ENCODE measurements at places on chromosomes 1 and 21. TPM values are rescaled to one million over a fixed set of nuclear protein-coding genes. Genes with fewer than 3 reads are reported as not detected.
A peak's percentile ranks its signal among the peaks of the same experiment; 100 is the strongest.

Gene E2F2
- 1.1 TPM for total RNA-seq

DNA sequence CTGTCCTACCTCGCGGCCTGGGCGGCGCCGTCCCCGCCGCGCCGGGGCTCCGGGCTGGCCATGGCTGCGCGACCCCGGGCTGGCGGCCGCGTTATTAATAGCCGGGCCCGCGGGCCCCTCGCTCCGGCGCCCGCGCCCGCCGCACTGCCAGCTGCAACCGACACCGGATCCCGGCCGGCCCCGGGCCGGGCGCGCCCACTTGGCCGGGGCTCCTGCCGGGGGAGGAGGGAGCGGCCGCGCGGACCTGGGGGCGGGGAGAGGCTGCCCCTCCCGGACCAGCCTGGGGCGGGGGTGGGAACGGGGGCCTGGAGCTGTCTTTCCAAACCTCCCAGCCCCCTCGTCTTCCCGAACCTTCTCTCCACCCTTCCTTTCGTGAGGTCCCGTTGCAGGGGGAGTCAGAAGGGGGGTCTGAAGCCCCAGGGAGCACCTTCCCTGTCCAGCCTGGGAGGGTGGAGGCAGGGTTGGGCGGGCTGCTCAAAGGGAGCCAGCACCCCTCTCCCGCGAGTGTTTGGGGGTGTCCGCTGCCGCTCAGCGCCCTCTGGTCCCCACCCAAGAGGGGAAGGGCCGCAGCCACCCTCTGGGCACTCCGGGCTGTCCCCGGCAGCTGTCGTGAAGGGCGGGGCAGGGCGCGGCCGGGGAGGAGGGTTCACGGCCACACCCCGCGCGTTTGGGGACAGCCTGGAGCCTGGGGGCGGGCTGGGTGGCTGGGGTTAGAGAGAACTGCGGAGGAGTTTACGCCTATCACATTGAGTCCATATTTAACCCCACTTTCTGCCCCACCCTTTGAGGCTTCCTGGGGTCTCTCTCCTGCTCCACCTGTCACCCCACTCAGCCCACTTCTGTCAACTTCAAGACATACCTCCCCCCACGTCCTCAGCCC lies at the start of gene SYNC:
TSS of gene SYNC (minus strand) at position 172 of the 880 bp plus-strand sequence. CDS start at position 62, 110 bp downstream.
- H3K27me3 ChIP-seq = no peaks in the 10 kb centered on the region
- H3K4me3 ChIP-seq = peak within 1 kb of the TSS; percentile 81

GRCh38 chr21:29669416-29669815 lies 270.4 kb downstream of the GRIK1 start:
- H3K36me3 ChIP-seq = no peaks in the 10 kb centered on the region
- H3K27ac ChIP-seq = no peak overlapping the region
- no peak for DNase-seq
- H3K4me3 ChIP-seq = no peak overlapping the region

DNA sequence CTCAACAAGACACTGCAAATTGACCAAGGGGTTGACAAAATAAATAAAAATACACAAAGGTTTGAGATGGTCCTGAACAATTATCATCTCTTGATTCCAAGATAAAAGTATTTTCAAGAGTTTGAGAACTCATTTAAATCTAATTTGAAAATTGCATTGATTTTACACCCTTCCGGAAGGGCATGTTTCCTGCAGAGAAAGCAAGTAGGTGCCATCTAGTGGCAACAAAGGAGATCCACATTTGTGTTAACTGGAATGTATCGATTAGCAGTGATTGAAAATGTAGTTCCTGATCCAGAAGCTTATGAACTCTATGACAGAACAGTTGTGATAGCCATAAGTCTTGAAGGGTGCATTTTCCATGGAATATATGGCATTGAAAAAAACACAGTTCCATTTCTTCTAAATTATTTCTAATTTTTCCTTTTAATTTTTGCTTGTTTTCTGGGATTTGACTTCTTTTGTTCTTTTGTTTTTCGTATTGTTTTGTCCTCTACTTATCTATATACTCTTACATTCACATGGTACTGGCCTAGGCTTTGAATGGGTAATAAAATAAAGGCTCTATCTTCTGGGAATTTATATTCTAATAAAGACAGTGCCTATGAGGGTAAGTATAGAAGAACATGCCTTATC lies 143.7 kb downstream of the DNM3 start:
- no peaks in the 10 kb centered on the region for H3K27me3 ChIP-seq
- no peaks in the 10 kb centered on the region for H3K4me1 ChIP-seq
- H3K27ac ChIP-seq = no peak overlapping the region
- H3K36me3 ChIP-seq = peaks cover 11% of the 10 kb centered on the region

Gene SH2D2A
- total RNA-seq = 3.5 TPM

Gene TRIM46
- 0.35 TPM for total RNA-seq

Gene KLHL21
- total RNA-seq = 22.6 TPM

Gene BNIPL
- total RNA-seq = 8.2 TPM

Gene PLXNA2
- 83.9 TPM for total RNA-seq

DNA sequence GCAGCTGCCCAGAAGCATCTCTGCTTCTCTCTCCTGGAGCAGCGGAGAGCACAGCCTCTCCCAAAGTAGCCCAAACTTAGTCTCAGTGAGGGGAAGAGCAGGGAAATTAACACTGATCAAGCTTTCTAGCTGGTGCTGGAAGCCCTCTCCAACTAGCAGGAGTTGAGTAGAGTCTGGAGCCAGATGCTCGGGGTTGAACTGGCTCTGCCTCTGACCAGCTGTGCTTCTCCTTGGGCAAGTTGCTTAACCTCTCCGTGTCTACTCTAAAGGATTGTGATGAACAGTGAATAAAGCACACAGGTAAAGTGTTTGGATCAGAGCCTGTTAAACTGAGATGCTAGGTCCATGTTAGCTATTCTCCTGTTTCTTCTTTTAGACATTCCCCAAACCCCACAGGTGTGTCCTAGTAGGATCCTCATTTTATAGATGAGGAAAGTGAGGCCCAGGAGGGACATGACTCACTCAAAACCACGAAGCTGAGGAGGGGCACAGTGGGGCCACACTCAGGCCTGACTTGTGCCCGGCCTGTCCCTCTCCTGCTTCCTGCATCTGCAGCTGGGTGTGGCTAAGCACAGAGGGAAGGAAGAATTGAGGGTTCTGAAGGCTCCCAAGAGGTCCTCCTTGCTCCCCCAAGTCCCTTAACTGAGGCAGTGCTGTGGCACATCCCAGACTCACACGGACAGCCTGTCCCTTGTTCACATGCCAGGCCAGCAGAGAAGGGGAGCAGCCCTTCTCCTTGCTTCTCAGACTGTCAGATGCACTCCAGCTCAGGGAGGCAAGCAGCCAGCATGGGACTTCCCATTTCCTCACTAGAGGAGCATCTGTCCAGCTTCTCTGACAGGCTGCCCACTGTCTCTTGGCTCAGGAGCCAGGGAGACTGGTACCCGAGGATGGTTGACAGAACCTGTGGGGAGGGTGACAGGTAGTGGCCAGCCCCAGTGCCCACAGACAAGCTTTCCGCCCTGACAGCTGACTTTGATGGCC lies 152.0 kb upstream of the IGSF21 start:
- no peak overlapping the region for H3K4me3 ChIP-seq
- H3K27ac ChIP-seq = no peak overlapping the region
- no peaks in the 10 kb centered on the region for H3K4me1 ChIP-seq
- H3K36me3 ChIP-seq = no peaks in the 10 kb centered on the region
- H3K27me3 ChIP-seq = peaks cover 23% of the 10 kb centered on the region

DNA sequence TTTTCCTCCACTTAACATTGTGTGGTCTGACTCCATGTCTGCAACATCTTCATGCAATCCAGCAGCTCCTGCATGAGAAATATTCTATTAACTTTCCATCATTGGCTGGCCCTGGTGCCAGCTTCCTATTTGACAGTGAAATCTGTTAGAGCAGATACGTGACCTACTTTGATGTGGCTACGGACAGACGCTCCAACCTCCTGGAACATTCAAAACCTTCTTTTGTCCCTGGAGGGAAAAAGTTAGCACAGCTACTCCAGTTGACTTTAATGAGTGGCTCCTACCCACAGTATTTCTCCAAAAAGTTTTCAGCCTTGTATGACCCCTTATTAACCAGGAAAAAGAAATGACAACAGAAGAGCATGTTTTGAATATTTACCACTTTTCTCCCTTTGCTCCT lies 22.0 kb downstream of the PRAMEF20 start:
- no peak for DNase-seq
- H3K36me3 ChIP-seq = no peaks in the 10 kb centered on the region
- H3K27ac ChIP-seq = no peak overlapping the region
- no peaks in the 10 kb centered on the region for H3K4me1 ChIP-seq
- no peaks in the 10 kb centered on the region for H3K27me3 ChIP-seq

DNA sequence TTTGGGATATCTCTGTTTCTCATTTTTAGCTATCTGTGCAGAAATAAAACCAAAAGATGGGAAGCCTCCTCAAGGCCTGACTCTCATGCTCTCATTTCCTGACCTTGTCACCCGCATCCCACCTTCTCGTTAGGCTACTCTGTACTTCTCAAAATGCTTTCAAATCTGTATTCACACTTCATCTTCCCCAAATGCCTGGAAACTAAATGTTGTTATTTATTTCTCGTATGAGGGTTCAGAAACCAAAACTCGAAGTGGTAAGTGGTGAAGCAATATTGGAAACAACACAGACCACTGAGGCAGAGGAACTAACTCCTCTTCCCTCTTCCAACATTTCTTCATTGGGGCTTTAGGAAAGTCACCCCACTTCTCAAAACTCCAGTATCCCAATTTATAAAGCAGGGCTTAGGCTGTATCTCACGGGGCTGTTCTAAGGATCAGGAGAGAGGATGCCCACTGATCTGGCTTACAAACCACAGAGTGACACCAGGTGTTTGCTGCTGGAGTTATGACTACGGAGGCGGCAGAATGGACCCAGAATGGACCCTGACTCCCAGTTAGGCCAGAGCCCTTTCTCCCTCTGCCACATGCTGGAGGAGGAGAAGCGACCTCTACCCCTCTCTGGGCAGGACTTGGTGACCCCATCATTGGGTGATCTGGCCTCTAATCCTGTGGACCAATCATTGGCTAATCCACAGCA lies 3.5 kb downstream of the SLAMF7 start:
- no peaks in the 10 kb centered on the region for H3K27me3 ChIP-seq
- H3K4me1 ChIP-seq = no peaks in the 10 kb centered on the region
- no peak overlapping the region for H3K4me3 ChIP-seq
- H3K27ac ChIP-seq = no peak overlapping the region
- DNase-seq = no peak

- no peak for DNase-seq
- no peak overlapping the region for H3K27ac ChIP-seq
- no peaks in the 10 kb centered on the region for H3K36me3 ChIP-seq
- no peaks in the 10 kb centered on the region for H3K27me3 ChIP-seq
- H3K4me3 ChIP-seq = no peak overlapping the region
- peaks cover 11% of the 10 kb centered on the region for H3K4me1 ChIP-seq
Observed at GRCh38 chr1:183780159-183780558, 24.8 kb upstream of the RGL1 start.

DNA sequence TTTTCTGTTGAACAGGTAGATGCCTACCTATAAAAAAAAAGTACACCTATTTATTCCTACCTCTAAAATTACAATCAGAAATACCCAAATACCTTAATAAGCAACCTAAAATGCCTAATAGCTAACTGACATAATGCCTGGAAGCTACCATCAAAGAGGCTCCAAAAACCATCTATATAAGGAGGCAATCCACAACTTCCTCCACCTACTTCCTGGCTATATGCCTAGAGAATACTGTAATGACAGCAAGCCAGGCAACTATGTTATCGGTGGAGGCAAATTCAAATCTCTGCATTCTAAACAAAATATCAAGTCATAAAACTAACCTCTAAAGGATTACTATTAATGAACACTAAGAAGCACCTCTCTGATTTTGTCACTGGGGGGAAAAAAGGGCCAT lies 10.1 kb downstream of the ZNF644 start:
- H3K27me3 ChIP-seq = no peaks in the 10 kb centered on the region
- H3K27ac ChIP-seq = no peak overlapping the region
- H3K36me3 ChIP-seq = no peaks in the 10 kb centered on the region

GRCh38 chr1:24364605-24364974 lies 45.4 kb downstream of the GRHL3 start:
- peaks cover 15% of the 10 kb centered on the region for H3K4me1 ChIP-seq
- peaks cover 7% of the 10 kb centered on the region for H3K36me3 ChIP-seq
- H3K27me3 ChIP-seq = no peaks in the 10 kb centered on the region
- no peak overlapping the region for H3K4me3 ChIP-seq

DNA sequence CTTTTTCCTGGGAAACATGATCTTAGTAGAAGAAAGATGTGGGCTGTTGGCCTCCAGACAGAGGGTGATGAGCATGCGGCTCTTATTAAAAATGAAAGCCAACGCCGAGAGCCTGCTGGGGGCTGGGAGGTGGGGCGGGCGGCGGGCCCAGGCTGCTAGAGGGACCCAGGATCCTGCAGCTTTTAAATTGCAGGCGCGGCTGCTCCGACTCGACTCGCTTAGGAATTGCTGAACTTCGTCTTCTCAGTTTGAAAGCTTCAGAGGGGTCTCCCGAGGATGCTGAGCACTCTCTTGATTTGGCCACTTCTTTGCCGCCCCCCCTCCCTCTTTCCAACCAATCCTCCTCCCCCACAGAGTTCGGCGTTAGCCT lies 1.2 kb downstream of the AGPAT3 start:
- H3K27me3 ChIP-seq = no peaks in the 10 kb centered on the region
- peaks cover 39% of the 10 kb centered on the region for H3K4me1 ChIP-seq
- DNase-seq = no peak
- H3K36me3 ChIP-seq = peaks cover 11% of the 10 kb centered on the region
- peak overlapping the region; percentile 84 for H3K27ac ChIP-seq

DNA sequence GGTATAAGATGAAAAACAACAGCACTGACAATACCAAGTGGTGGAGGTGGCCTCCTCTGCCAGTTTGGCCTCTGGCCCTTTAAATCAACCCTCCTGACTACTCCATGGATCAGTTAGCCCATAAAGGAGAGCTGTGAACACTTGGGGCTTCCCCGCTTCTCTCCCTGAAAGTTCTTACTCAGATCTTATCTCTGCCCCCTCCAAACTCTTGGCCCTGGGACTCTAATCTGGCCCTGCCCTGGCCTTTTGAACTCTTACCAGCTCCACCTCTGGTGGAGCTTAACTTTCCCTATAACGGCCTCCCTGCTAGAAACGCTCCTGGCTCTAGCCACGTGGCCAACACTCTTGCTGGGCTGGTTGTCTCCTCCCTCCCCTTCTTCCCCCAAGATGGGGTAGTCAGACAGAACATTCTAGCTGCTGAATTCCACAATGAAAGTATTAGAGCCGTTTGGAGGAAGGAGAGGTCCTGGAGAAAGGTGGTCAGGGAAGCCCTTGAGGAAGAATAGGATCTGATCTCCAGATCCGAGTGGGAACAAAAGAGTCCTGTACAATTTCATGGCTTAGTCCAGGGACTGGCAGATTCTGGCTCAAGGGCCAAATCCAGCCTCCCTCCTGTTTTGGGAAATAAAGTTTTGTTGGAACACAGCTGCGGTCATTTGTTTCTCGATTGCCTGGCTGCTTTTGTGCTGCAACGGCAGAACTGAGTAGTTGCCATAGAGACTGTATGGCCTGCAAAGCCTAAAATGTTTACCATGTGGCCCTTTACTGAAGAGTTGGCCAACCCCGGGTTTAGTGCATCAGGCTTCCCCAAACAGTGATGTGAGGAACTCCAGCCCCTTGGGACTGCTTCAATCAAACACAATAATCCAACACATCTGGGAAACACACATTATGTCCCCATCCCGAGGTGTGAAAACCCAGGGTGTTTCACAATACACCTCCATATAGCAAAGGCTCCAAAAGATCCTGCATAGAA lies 9.5 kb upstream of the PIGR start:
- no peak overlapping the region for H3K4me3 ChIP-seq
- no peak for DNase-seq
- peaks cover 3% of the 10 kb centered on the region for H3K27me3 ChIP-seq
- H3K27ac ChIP-seq = no peak overlapping the region
- H3K4me1 ChIP-seq = peaks cover 28% of the 10 kb centered on the region
